ENCODE measurements at places on chromosomes 2 and 18.
A peak's percentile ranks its signal among the peaks of the same experiment; 100 is the strongest.

DNA sequence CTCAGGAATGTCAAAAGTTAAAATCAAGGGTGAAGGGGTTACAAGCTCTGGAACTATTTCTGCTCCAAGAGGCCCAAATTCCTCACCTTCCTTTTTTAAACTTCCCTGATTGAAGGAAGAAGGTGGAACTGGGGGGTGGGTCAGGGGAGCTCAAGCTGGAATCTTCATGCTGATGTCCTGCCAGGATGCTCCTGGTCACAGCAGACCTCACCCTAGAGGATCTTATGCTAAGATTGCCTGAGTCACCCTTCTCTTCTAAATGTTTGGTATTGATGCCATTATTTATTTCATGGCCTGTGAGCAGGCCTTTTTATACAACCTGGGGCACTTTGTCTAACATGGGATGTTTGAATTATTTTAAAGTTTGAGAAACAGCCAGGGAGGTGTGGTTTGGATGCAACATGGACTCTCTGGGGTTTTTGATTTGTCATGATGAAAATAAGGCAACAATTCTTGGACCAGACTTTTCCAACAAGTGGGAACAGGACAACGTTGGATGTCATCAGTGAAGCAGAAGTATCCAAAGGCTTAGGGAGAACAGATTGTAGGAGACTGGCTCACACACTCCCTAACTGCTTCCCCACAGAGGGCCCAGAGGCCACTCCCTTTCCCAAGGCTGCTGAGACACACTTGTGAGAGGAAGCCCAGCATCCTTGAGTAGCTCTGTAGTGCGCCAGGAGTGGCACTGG is 420.2 kb upstream of the MEX3C start:
- no peak for DNase-seq

DNA sequence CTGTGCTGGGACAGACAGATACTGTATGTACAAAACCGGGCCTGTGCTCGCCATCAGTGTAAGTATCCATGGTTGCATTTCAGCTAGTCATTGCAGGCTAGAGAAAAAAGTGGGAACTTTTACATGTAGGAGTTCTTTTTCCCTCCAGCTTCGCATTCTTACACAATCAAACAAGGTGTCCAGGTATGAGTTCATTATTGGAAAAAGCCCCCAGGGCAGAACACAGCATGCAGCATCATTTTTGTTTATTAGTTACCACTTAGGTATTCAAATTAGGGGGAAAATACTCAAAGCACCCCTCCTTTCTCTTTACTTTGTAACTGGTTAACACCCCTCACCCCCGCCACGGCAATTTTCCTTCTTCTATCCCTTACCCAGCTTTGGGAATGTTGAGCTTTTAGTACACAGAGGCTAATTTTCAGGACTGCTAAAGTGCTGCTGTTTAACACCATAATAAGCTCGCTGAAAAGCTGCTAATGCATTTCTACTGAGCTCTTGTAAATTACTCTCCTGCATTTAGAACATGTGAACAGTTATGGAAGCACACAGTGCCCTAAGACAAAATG is 13.6 kb downstream of the UPP2 start:
- no peak for DNase-seq

GRCh38 chr2:118222672-118223421 is 134.6 kb downstream of the INSIG2 start:
- DNase-seq = no peak

- no peak for DNase-seq
Observed at GRCh38 chr2:10912076-10912731, 470 bp downstream of the KCNF1 start.

GRCh38 chr2:135818937-135819610 is 17.9 kb downstream of the LCT start:
- no peak for DNase-seq

DNA sequence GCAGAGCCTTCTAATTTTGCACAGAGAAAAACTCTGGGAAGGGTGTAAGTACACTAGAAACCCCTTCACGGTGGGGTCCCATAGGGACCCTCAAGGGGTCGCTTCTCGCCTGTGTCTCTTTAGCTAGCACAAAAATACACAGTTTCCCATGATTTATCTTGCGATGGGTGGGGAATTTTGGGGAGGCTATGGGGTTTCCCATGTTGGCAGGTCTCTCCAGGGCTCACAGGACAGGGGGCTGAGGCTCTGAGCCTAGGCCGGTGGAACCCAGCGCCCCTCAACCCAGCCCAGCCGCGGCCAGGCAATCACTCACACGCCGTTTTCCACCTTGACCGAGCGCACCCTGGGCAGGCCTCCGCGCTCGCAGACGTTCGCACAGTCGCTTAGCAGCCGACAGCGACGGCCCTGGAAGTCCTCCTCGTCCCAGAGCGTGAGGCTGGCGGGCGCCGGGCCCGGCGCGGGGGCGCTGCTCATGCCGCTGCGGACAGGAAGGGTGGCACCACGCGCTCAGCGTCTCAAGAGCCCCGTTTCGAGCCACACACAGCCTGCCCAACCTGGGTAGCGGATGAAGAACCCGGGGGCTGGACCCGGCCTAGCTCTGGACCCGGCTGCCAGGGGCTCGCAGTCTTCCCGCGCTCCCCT is 398 bp downstream of the CRYBA2 start:
- no peak for DNase-seq

DNA sequence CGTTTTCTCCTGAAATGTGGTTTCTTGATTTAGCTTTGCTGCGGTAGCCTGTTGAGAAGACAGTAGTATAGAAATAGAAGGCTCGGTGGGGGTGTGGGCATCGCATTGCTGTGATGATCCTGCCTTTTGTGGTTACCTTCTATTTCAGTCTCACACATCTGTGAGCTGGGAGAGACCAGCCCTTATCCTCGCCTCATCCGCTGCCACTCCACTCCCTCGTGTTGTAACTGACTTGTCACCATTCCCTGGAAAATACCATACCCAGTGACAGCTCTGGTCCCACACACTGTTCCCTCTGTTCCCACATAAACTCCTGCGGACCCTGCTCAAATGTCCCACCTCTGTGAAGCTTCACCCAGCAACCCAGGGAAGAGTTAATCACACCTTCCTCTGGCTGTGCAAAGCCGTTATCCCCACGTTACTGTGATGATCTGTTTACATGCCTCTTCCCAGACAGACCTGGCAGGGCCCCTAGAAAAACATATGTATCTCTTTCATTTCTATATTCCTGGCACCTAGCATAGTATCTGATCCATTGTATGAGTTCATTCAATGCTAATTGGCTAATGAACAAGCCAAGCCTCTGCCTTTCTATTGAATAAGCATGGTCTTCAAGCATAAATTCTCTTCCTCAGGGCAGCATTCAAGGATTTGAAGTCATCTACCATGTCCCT is 114.6 kb downstream of the MAPK4 start:
- no peak for DNase-seq

DNA sequence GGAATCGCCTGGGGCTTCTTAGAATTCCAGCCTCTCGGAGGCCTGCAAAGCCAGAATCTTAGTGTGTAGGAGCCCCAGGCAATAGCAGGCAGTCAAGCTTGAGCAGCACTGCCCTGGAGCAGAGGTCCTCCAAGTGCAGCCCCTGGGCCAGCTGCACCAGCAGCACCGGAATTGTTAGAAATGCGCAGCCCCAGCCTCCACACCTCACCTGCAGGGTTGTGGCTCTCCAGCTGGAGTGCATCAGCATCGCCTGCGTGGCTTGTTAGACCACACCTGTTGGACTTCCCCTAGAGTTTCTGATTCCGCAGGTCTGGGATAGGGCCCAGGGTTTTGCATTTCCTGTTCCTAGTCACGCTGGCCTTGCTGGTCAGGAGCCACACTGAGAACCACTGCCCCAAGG is 100.3 kb downstream of the ASAP2 start:
- no peak for DNase-seq

- no peak for DNase-seq
Observed at GRCh38 chr2:20930928-20931327, 108.0 kb upstream of the LDAH start.

- peak; percentile 31 for DNase-seq
Observed at GRCh38 chr2:112001136-112001715, 53.8 kb upstream of the TMEM87B start.

- DNase-seq = peak; percentile 54
Observed at GRCh38 chr18:59547581-59548182, 149.5 kb downstream of the CCBE1 start.

- DNase-seq = no peak
Observed at GRCh38 chr2:216446343-216446742, 34.1 kb downstream of the SMARCAL1 start.

GRCh38 chr18:22829781-22830180 is 103.3 kb upstream of the RBBP8 start:
- no peak for DNase-seq

GRCh38 chr18:3008541-3008940 is 4.4 kb downstream of the LPIN2 start:
- DNase-seq = no peak

GRCh38 chr18:54717673-54718407 is 110.4 kb upstream of the RAB27B start:
- no peak for DNase-seq

GRCh38 chr2:215299337-215299859 is 12.5 kb upstream of the ATIC start:
- no peak for DNase-seq

DNA sequence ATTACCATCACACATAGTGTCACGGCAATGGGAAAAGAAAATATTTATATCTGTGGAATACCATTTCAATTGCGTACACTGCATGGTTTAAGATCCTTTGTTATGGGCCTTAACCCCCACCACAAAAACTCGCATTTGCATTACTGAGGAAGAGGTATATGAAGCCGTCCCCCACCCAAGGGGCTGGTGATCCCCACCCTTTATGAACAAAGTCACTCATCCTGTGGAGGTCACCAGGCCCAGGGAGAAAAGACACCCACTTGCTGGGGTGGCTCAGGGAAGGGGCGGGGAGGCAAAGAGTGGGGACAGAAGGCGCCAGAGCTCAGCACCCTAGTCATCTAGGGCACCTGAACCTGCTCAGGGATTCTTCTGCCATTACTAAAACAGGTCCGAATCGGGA is 133.8 kb downstream of the ZNF516 start:
- no peak for DNase-seq

- no peak for DNase-seq
Observed at GRCh38 chr2:18703555-18703954, 114.2 kb upstream of the NT5C1B start.

DNA sequence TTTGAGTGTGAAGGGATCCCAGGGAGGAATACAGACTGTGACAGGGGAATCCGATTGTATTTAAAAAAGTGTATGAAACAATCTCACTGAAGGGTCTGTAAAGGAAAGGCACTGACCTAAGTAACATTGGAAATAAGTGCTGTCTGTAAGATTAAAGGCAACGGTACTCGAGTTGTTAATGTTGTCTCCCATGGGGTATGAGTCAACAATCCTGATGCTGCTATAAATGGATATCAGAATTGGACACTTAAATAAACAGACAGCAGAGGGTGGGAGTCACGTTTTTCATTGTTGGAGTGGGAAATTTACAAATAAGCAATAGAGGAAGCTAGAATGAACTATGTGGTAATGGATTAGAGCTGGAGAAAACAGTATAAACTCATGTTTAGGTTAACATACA is 452.4 kb upstream of the RGPD4 start:
- DNase-seq = no peak

DNA sequence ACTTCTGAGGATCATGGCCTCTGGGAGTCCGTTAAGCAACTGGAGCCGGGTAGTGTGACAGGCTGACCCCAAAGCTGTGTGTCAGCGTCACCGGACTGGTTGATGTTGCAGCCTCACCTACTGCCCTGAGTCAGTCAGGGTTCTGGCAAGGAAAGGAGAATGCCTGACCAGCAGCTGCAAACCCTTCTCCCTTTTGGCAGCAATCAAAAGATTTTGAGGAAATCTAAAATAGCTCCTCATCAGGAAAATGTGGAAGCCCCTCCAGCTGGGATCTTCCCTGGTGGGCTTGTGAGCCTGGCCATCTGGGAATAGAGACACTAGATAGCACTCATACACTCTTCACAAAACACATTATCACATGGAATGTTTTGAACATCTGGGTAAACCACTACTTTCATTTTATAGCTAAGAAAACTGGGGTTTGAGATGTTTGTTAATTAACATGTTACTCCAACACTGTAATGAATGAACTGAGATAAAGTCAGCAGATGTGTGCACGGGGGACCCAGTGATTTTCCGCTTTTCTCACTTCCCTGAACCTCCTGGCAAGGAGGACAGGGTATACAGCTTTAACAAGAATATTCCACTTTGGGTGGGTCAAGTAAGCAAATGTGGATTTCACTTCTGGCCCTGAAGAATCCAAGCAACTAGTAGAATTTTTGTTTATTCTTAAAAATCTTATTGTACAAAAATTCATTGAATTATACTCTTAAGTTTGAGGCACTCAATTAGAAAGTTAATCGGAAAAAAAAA is 24.7 kb downstream of the CLUL1 start:
- DNase-seq = peak; percentile 80

All from right lung (tissue), 10 donors.